Umbilical cord (tissue), 2 donors: ENCODE measurements at places on chromosomes 7 and 10.

DNA sequence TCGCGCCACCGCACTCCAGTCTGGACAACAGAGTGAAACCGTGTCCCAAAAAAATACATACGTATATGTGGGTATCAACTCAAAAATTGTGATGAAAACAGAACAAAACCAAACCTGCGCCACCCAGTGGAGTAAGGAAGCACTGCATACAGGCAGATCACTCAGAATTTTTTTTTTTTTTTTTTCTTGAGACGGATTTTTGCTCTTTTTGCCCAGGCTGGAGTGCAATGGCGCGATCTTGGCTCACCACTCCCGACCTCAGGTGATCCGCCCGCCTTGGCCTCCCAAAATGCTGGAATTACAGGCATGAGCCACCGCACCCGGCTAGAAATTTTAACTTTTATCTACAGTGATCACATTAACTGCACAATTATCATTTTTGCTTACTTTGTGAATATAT, 9.1 kb upstream of the TMEM236 start:
- peak; percentile 45 for DNase-seq

- DNase-seq: no peak
Observed at GRCh38 chr10:124741922-124742412, 2.2 kb downstream of the FAM53B start.

DNA sequence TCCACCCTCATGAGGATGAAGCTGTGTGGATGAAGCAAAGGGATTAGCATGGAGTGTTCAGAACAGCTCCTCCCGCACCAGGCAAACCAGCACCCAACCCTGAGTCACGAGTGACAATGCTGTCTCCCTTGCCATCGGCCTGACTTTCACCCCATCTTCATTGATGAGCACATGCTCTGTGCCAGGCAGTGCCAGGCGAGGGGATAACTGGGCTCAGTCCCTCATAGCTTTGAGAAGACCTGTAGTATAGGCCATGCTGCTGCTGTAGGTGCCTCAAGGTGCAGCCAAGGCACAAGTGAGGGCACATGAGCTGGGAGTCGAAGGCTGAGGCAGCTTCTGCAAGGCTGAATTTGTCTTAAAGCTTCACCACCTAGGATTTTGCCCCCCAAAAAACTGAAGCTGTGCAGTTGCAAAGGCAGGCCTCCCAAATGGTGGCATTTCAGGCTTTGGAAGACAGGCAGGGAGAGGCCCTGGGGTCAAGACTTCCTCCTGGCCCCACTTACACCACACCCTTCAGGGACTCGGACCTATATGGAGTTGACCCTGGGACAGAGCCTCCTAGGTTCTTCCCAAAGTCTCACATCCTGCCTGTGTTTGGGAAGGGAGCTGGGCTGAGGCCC, 54.2 kb upstream of the GDF10 start:
- DNase-seq: no peak

- DNase-seq: no peak
Observed at GRCh38 chr10:113716109-113716910, 35.2 kb upstream of the PLEKHS1 start.

- peak; percentile 65 for DNase-seq
Observed at GRCh38 chr10:113060201-113061053, 110.4 kb downstream of the TCF7L2 start.

- DNase-seq: no peak
Observed at GRCh38 chr7:40531956-40532355, 397.2 kb downstream of the SUGCT start.
